ENCODE measurements at places on chromosomes 7 and 10.

- no peak for DNase-seq
Measured at GRCh38 chr7:45589915-45590678, 15.9 kb downstream of the ADCY1 start.

DNA sequence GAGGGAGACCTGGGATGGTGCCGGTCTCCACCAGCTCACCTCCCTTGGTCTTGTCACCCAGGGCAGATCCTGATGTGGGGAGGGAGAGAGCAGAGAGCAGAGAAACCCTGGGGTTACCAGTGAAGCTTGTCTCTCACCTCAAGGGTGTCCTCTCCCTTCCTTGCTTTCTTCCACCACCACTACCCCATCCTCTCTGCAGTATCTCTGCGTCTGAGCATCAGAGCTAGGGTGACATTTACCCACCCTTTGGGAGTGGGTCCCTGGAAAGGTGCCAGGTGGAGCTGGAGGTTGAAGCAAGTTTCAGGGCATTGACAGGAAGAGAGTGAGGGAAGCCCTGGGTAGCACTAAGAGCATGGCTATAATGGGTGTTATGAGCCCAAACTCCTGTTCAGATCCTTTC, 75.2 kb upstream of the ANLN start:
- DNase-seq: no peak

DNA sequence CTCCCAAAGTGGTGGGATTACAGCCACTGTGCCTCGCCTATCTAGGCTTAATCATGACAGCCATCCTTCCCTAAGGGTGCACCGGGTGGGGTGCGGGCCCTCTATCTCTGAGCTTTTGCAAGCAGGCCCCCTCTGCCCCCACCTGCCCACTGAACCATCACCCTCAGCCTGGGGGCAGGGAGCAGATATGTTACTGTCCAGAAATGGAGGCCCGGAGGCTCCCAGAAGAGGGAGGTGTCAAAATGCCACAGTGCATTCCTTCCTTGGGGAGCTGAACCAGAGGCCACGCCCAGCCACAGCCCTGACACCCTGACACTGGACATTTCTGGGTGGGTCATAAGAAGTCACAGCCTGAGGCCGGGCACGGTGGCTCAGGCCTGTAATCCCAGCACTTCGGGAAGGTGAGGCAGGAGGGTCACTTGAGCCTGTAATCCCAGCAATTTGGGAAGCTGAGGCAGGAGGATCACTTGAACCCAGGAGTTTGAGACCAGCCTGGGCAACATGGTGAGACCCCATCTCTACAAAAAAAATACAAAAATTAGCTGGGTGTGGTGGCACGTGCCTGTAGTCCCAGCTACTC, 129.8 kb upstream of the TNRC18 start:
- DNase-seq: no peak

DNA sequence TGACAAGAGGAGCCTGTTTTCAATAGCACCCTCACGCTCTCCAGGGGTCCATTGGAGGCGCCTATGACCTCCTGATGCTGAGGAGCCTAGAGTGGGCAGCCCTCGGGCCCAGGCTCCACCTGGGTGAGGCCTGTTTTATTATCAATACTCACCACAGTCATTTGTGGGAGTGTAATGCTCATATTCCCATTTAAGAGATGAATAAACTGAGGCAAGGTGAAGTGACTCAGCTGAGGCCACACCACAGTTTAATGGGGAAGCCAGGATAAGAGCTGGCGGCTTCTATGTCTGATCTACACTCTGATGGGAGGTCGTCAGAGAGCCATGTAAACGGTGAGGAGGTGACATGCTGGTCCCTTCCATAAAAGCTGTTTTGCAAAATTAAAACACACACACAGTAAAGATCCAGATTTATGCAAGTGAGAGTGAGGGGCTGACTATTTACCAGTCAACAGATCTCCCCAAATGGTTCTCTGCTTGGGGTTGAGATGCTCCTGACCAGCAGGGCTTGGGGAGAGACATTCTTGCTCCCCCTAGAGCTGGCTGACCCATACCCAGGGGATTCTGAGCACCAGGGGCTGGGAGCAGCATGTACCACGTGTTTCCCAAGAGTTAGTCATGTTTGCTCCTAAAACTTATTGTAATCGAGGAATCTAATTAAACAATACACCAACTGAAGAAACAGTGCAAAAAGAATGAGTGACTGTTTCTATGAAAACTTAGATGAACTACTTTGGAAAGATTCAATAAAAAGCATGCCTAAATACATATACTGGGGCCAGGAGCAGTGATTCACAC, 81.0 kb upstream of the INSIG1 start:
- DNase-seq: no peak

- no peak for DNase-seq
Measured at GRCh38 chr7:22124941-22125340, 179.2 kb upstream of the CDCA7L start.

GRCh38 chr10:13950543-13950939, 363.8 kb downstream of the PRPF18 start:
- DNase-seq: no peak

GRCh38 chr7:32093415-32094408, 23.5 kb upstream of the PDE1C start:
- DNase-seq: no peak

- no peak for DNase-seq
Measured at GRCh38 chr10:70685455-70685911, 13.2 kb downstream of the ADAMTS14 start.

DNA sequence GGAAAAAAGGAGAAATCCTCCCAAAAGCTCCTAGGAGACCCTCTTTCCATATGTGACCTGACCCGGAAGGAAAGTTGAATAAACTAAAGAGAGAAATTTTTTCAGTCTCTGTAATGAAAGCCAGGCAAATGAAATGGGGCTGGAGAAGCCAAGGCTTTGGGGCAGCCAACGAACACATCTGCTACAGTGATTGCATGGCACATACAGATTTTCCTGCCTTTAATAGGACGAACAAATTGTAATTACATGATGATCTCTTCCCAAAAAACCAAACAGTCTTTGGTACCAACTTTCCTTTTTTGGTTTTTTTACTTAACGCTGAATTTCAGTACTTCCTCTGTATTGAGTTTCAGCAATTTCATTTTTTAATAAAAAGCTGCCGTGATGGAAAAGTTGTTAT, 23.5 kb upstream of the PTN start:
- DNase-seq: no peak

GRCh38 chr7:81349044-81349443, 420.8 kb downstream of the HGF start:
- DNase-seq: no peak

DNA sequence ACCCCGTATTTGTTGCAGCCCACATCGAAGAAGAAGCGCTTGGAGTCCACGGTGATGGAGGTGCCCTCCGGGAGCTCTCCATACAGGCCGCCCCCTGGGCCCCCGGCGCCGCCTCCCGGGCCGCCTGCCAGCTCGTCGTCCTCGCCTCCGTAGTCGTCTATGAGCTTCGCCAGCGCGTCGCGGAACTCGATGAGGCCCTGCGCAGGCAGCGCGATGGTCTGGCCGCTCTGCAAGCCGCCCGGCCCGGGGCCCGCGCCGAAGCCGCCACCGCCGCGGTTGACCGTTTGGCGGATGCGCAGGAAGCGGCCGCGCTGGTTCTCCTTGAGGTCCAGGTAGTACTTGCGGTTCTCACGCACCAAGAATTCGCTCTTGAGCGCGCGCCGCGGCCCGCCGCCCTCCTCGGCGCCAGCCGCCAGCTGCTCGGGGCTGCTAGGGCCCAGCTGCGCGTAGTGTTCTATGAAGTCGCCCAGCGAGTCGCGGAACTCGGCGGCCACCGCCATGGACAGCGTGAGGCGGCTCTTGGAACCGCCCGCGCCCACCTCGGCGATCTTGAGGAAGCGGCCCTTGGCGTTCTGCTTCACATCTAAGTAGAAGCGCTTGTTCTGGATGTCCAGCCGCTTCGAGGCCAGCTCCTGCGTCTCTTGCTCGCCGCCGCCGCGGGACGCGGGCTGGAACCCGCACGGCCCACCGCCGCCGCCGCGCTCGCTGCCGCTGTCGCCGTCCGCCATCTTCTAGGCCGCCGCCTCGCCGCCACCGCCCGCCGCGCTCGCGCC, 523 bp downstream of the PURB start:
- peak; percentile 53 for DNase-seq

- DNase-seq: no peak
Measured at GRCh38 chr10:98950106-98950505, 285.5 kb downstream of the HPSE2 start.

GRCh38 chr10:71023704-71024283, 135.4 kb upstream of the PCBD1 start:
- no peak for DNase-seq

DNA sequence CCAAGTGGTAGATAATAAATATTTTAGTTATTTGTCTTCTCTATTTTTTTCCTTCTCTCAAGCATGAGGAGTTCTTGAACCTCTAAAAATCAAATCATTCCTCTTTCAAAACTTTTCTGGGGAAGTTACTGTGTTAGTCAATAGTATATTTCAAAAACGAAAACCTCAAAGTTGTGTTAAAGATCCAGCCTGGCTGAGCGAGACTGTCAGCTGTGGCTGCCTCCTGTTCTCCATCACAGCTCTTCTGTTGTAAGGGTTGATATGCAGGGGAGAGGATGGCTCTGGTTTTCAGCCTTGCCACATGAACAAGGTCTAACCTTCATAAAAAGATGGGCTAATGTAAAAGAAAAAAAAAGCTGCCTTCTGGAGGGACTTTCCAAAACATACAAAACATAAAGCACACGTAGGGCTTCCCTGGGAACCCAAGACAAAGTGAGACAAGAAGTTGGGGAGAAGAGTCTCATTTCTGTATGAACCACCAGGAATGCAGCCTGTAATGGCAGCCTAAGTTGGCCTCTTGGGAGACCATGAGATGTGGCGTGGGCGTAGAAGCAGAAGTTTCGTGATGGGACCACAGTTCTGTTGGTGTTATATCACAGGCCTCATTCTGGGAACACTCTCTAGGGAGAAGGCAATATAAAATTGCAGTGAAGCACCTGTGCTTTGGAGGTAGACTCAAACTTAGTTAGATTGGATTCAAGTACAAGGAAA, 77.9 kb upstream of the FHIP2A start:
- DNase-seq: no peak

DNA sequence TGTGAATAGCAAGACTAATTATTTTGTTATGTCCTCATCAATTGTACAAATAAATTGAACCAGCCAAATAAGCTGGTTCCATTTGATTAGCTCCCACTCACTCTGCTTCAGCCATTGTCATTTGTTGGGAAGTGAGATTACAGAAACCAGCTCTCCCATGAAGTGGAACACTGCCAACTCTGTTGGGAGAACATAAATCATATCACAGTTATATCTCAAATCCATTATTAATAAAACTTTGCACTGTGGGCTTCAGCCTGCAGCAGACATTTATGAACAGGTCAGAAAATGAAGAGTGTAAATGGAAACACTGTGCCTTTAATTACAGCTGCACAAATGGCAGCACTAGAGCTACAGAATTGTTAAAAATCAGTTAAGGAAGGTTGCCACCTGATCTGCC, 46.7 kb upstream of the TEX47 start:
- no peak for DNase-seq

DNA sequence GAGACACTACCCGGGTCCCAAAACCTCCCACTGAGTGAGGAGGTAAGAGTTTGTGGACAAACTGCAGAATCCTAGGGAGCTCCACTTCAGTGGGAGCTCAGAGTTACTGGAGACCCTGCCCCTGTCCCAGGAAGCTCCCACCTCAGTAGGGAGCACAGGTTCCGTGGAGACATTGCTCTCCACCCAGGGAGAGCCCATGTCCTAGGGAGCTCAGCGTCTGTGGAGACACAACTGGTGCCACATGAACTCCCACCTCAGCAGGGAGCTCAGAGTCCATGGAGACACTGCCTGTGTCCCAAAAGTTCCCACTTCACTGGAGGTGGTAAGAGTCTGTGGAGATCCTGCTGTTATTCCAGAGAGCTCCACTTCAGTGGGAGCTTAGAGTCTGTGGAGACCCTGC, 6.3 kb downstream of the MYO1G start:
- no peak for DNase-seq

GRCh38 chr7:2436341-2437104, 33.1 kb downstream of the CHST12 start:
- no peak for DNase-seq

DNA sequence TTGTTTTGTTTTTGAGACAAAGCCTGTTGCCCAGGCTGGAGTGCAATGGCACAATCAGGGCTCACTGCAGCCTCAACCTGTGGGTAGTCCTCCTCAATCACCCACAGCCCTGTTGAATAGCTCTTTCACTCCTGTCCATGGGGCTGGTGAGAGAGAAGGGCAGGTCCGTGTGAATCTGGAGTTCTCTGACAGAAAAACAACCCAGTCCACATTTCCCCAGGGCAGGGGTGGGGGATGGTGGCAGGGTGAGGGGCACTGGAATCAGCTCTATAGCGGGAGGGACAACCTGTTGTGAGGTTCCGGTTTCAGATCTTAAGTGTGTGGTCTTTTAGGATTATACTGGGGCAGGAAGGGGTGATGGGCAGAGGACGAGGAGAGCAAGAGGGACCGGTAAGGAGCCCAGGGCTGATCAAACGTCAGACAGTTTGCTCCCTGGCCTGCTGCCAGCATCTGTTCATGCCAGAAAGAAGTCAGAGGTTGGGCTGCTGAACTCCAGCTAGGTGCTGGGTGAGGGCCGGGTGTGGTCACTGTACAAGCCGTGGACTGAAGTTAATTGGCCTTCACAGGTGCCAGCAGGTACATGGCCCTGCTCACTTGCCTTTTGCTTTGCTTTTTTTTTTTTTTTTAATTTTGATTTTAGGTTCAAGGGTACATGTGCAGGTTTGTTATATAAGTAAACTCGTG, 33.2 kb upstream of the MKRN1 start:
- DNase-seq: no peak

DNA sequence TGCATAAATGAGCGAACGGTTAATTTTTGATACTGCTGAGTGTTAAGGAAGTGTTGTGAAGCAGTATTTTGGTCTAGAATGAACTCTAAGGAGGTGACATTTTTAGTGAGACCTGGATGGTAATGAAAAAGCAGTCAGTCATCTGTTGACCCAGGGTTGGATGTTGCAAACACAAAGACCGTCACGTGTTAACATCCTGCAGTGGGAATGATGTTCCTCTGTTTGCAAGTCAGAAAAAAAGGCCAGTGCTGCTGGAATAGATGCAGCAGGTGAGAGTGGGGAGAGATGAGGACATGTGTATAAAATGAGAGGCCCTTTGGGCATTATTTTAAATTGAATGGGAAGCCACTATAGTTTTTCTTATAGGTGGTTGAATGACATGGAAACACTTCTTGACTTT, 39.3 kb downstream of the INSYN2A start:
- no peak for DNase-seq

- DNase-seq: no peak
Measured at GRCh38 chr10:71981876-71982230, 17.7 kb downstream of the CHST3 start.

GRCh38 chr10:131786756-131787605, 113.8 kb upstream of the PPP2R2D start:
- peak; percentile 44 for DNase-seq

DNA sequence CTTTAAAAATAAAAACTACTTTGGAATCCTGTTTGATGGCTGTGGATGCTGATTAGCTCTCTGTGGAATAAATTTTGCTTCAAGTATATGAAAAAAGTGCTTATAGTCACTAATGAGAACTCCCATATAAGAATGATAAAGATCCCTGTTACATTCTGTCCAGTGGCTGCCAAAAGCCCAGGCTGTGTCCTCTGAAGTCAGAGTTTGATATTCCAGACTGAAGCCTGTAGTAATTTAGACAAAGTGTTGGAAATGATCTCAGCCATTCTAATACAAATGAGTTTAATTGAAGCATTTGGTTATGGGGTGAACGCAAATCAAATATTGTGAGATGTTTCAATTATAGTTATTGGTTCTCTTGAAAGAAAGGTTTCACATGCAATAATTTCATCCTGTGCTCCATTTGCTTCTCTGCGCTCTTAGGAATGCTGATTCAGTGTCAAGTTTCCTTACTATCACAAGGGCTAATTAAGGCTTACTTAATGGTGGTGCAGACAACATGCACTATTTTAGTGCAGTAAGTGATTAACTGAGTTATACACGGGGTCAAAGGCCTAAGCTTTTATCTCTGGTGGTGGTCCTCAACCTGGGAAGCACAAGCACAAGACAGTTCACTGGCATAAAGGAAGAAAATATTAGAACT, 867.6 kb downstream of the SORCS1 start:
- DNase-seq: no peak
